Stimulated activated CD8-positive, alpha-beta memory T cell treated with anti-CD3 and anti-CD28 coated beads, Interleukin-15, amount 100 ng/mL, for 4 hours (primary cell): ENCODE measurements at places on chromosomes 6 and 20.

- DNase-seq, result no peak
Measured at GRCh38 chr6:31498748-31499147, 803 bp downstream of the MICB start.

GRCh38 chr6:127914240-127914639 is 13.4 kb upstream of the THEMIS start:
- DNase-seq, result no peak

DNA sequence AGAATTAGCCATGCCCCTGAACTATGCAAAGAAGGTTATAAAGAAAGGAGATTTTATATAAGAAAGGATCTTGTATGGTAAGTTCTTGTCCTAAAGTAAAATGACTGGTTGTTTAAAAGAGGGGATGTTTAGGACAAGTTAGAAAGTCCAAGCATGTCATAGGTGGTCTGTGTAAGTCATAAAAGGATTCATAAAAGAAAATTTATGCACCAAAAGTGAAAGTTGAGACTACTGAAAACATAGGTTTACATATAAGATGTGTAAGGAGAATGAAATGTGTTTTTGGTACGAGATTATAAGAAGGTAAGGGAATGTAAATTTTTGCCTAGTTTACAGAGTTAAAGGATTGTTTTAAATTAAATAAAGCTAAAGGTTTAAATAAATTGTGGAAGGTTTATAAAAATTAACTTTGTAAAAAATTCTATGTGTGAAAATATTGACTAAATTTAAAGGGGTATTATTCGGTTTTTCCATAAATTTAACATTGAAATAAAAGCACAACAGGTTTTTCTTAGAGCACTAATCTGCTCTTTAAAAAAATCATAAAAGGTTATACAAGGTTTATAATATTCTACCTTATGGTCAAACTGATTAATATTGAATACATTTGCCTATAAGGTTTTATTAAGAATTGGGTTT is 93.6 kb upstream of the UST start:
- DNase-seq, result no peak

GRCh38 chr6:147935656-147936055 is 407.0 kb upstream of the SASH1 start:
- no peak for DNase-seq

GRCh38 chr6:119173249-119174084 is 95.0 kb upstream of the FAM184A start:
- DNase-seq, result no peak

DNA sequence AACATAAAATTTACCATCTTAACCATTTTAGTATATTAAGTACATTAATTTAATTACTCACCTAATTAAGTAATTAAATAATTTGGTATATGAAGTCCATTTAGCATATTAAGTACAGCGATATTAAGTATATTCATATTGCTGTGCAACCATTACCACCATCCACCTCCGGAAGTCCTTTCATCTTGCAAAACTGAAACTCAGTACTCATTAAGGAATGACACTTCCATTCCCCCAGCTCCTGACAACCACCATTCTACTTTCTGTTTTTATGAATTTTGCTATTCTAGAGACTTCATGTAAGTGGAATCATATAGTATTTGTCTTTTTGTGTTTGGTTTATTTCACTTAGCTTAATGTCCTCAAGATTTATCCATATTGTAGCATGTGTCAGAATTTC is 61.1 kb upstream of the GTSF1L start:
- no peak for DNase-seq

- DNase-seq, result no peak
Measured at GRCh38 chr20:63739130-63740069, at the start of gene SLC2A4RG. Gene SLC2A4RG, plus strand, starts transcription at chr20:63739776. Its CDS starts 137 bp downstream, at chr20:63739913.

GRCh38 chr20:50523552-50524167 is 13.5 kb downstream of the PTPN1 start:
- no peak for DNase-seq

DNA sequence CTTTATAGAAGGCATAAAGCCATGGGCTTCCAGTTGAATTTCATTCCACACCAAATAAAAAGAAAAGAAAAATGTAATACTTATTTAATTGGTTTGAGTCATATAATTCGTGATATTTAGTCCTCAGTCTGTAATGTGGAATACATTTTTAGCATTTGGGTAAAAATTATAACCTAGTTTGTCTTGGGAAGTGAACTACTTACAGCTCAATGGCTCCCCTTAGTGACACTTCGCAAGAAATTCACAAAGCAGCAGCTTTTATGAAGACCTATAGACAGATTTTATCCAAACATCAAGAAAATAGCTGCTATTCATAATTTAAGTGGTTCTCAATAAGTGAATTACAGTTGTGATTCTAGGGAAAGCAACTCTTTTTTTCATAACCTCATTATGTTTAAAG is 72.1 kb downstream of the RSPO3 start:
- no peak for DNase-seq

- no peak for DNase-seq
Measured at GRCh38 chr6:46734867-46735719, at the start of gene PLA2G7. Gene PLA2G7, minus strand, starts transcription at chr6:46735375. Its CDS starts 12,484 bp downstream, at chr6:46722891.

- no peak for DNase-seq
Measured at GRCh38 chr6:35244551-35244950, 15.0 kb upstream of the ZNF76 start.

GRCh38 chr6:128131566-128131965 is 230.7 kb upstream of the THEMIS start:
- DNase-seq, result no peak

- DNase-seq, result no peak
Measured at GRCh38 chr6:84498905-84499304, 265.5 kb downstream of the TBX18 start.

DNA sequence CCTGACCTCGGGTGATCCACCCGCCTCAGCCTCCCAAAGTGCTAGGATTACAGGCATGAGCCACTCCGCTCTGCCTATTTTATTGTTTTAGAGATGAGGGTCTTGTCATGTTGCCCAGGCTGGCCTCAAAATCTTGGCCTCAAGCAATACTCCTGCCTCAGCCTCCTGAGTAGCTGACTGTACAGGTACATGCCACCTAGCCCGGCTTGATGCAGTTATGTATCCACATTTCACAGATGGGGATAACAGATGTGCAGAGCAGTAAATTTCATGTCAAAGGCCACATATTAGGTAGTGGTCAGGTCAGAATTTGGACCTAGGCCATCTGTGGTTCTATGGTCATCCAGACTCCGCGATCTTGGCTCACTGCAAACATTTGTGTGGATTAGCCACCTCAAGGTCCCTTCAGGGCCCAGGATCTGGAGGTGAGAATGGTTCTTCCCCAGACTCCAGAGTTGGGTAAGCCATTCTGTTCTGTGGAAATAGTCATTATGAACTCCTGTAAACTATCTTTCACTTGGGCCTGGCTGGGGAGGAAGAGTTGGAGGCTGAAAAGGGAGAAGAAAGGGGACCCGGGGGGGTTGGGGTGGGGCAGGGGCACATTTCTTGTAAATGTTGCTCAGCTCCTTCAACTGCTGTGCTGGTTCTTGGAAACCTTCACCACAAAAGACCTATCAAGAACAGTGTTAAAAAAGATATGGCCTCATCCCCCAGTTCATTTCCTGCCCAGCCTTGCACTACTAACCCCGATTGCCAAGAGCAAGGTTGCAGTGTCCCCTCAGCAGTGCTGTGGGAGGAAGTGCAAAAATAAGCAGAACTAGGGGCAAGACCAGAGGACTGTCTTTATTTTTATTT is 13.0 kb downstream of the PIM1 start:
- DNase-seq, result peak; percentile 55

DNA sequence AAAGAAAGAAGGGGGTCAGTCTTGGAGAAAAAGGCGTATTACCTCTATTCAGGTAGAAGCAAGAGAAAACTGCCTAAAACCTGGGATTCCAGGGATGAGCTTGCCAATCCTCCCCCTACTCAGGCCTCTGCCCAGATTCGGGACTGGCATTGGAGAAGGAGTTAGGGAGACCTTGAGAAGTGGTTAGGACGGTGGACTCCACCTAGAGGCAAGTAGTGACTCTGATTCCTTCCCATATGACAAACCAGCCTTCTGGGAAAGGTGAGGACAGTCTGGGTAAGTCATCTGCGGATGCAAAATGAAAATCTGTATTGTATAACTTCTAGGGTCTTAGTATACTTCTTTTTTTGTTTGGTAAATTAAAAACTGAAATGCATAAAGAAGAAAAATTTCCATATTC is 43.8 kb downstream of the SLX4IP start:
- no peak for DNase-seq

DNA sequence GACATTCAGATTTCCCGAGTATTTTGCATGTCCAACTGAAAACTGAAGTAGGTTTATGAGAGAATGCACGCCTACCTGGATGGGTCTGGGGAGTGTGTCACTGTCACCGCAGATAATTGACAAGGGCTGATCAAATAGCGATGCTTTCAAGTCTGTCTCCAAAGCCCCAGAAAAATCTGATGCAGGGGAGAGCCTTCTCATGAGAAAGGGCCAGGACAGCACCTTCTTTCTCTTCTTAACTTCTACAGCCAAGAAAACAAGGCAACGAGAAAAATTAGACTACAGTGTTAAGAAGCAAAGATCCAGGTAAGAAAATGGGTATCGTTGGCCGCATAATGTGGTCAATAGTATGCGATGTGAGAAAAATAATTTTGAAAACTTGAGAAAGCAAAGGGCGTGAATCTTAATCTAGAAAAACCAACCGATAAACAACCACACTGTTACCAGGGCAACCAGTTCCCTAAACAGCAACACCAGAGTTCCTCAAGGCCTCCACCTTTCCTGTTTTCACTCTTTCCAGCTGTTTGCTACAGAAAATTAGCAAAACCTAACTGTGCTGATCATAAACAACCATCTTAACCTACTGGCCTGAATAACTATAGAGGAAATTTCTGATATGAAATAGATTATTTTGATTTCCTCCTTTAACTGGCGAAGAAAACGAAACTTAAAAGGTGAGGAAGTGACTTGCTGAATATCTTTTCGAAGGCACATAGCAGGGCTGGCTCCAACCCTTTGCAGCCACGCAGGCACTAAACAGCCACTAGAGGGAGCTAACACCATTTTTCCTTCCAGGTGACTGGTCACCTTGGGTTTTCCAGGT is 2.6 kb downstream of the TAGAP start:
- no peak for DNase-seq

- no peak for DNase-seq
Measured at GRCh38 chr6:76120302-76120701, 47.8 kb upstream of the IMPG1 start.

DNA sequence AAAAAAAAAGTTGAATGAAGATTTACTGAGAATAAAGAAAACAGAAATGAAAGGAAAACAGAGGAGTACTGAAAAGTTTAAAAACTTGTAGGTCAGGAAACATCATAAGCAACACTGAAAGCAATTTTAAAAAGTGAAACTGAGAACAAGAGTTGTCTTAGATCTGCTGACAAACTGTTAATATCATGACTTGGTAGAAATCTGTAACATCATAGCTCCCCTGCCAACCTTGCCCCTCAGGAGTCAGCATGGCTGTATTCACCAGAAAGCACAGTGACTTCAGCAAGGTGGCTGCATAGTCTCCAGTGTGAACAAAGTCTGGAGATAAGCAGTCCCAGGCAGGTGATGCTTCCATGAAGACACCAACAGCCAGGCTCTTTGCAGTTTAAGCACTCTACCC is 5.3 kb downstream of the NAA20 start:
- DNase-seq, result no peak

- DNase-seq, result no peak
Measured at GRCh38 chr6:152330961-152331360, 306.2 kb downstream of the SYNE1 start.

- no peak for DNase-seq
Measured at GRCh38 chr6:127807806-127808517, 92.9 kb downstream of the THEMIS start.

DNA sequence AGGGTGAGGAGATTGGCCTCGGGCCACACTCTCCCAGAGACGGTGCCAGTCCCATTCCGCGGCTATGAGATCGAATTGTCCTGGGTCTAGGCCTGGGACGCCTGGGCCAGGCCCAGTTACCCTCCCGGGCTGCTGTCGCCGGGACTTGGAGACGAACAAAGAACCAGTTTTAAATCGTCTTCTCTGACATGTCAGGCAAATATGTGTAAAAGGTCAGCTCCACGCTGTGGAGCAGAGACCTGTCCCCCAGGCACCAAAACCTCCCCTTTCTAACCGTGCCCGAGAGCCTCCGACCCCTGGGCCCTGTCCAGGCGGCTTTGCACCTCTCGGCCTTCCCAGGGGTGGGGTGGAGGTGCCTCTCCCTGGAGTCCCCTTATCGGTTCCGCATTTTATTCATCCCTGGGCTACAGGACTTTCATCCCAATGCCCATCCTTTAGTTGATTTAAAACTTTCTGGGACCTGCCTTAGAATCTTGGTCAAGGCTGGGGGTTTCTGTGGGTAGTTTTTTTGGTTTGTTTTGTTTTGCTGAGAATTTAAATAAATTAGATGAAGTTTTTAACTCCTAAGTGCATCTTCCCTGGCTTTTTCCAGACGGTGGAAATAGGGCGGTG is 5.8 kb upstream of the TFAP2A start:
- no peak for DNase-seq

DNA sequence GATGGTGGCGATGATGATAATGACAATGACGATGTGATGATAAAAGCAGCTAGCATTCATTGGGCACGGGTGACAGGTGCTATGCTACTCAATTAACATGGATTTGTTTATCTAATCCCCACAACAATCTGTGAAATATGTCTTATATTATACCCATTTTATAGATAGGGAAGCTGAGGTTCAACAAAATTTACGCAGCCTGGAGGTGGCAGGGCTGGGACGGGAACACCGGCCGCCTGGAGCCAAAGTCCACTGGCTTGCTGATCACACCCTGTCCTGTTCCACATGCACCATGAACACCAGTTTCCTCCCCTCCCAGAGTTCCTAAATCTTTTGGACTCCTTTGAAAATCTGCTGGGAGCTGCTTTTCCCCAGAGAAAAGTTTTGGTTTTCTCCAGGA is 23.0 kb downstream of the RIMS4 start:
- no peak for DNase-seq

GRCh38 chr6:1801401-1801800 is 191.7 kb downstream of the FOXC1 start:
- no peak for DNase-seq

GRCh38 chr6:69791065-69791471 is 5.7 kb downstream of the LMBRD1 start:
- no peak for DNase-seq

- DNase-seq, result no peak
Measured at GRCh38 chr6:11909696-11910132, 102.4 kb upstream of the HIVEP1 start.

GRCh38 chr6:74087899-74088298 is 391.9 kb downstream of the CD109 start:
- no peak for DNase-seq

DNA sequence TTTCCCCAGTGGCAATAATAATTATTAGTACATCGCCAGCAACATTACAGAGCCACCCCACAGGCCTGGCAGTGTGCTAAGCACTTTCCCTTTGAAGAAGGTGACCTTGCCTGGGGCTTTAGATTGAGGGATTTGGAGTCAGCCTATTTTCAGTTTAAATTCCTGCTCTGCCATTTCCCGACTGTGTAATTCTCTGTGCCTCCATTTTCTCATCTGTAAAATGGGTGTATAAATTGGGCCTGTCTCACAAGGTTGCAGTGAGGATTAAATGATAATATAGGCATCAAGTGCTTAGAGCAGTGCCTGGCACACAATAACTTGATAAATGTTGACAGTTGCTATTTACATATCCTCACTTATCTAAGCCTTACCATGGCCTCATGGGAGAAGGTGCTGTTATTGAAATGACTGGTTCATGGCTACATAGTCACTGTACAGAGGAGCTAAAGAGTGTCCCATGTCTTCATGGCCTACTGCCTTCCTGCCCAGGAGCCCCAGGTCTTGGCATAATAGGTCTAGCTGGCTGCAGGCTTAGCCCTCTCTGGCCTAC is 5.1 kb upstream of the SCRT2 start:
- DNase-seq, result no peak

GRCh38 chr6:40343877-40344565 is 243.1 kb downstream of the LRFN2 start:
- no peak for DNase-seq
